ENCODE measurements at places on chromosomes 6 and 20.

GRCh38 chr20:8454137-8454712 lies 322.2 kb downstream of the PLCB1 start:
- DNase-seq, result peak; percentile 95

- DNase-seq, result no peak
Measured at GRCh38 chr20:46582648-46583047, 32.2 kb upstream of the OCSTAMP start.

DNA sequence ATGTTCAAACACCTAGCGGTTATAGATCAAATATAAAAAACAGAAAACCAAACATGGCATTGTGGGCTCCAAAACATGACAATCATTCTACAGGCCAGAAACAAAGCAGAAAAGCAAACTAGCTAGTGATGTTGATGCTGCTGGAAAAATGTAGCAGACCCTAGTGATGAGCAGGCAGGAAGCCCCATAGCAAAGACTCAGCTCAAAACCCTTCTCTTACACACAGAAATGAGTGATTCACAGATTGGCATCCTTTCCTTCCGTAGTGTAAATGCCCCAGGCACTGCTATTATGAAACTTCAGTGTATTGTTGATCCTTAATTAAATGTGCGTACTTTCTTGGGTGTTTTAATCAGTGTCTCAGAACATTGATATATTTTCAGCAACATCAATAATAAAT lies 425.1 kb downstream of the UTRN start:
- peak; percentile 90 for DNase-seq

GRCh38 chr20:46708172-46708860 lies 1.1 kb upstream of the SLC2A10 start:
- no peak for DNase-seq

- DNase-seq, result no peak
Measured at GRCh38 chr6:25617997-25618396, 34.0 kb upstream of the SCGN start.

- DNase-seq, result no peak
Measured at GRCh38 chr6:167795321-167795811, 31.3 kb upstream of the AFDN start.

DNA sequence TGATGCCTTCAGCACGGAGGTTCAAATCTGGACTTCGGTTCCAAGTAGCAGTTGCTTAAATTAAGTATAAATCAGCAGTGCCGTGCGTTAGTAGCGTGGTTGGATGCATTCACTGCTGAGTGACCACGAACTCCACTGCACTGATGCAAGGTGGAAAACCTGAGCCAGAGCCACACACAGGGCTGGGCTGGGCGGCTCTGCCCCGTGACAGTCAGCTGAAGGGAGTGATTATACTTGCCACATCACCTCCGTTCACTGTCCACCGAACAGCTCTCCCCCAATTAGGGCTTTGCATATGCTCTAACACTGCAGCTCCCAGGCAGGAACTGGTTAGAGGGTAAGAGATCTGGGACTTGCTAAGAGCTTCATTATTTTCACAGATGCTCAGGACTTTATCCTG lies 22.2 kb downstream of the PPP1R3G start:
- DNase-seq, result no peak

DNA sequence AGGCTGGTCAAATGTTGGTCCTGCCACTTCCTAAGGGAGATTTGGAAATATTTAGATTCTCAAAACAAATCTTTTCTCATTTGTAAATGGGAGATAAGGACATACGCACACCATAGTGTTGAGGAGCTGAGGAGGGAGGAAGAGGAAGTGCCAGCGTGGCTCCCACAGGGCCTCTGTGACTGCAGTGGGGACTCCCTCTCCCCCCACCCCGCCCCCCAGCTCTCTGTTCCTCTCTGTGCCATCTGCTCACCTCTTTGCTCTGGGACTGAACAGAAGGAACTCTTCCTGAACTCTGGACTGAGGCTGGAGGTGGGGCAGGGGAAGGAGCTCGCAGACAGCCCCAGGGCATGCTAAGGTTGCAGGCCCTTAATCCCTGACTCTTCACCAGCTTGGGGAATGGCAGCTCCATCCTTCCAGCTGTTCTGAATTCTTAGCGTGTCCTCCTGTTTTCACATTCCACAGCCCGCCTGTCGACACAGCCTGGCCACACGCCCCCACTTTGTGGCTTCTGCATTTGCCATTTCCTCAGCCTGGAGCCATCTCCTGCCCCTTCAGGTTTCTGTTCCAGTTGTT lies 11.4 kb downstream of the DDX27 start:
- DNase-seq, result peak; percentile 50

- DNase-seq, result no peak
Measured at GRCh38 chr20:41714030-41714429, 95.9 kb upstream of the CHD6 start.

DNA sequence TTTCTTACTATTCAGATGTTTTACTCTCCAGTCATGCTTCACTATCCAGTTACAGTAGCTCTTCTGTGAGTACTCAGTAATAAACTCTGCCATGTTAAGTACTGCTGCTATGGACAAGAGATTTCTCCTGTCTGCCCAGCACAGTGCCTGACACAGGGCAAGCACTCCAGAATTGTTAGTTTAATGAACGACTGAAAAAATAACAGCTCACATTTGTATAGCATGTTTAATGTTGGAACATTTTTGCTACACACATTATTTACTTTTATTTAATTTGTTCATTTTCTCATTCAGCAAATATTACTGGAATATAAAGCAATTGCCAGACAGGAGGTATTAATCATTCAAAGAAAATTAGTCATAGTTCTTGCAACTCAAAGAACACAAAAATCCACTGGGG lies 142.6 kb upstream of the HMGN3 start:
- peak; percentile 39 for DNase-seq

DNA sequence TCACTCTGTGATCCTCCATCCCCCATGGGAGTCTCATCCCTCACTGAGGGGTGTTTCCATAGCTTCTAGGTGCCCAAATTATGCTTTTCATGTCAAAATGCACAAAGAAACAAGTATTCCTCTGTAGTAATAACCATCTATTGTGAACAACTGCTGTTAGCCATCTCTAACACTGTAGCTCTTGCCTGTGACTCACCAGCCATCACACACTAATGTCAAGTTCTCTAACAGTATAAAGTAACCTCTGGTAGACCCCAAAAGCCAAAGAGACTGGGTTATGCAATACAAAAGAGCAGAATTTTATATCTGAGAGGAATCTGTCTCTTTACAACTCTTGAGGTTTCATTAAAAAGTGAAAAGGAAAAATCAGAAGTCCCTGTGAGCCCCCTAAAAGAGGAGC lies 25.4 kb upstream of the IYD start:
- no peak for DNase-seq

GRCh38 chr6:118917546-118918328 lies 17.2 kb downstream of the MCM9 start:
- DNase-seq, result no peak

GRCh38 chr6:166268431-166268830 lies 39.8 kb downstream of the PRR18 start:
- DNase-seq, result no peak

- peak; percentile 75 for DNase-seq
Measured at GRCh38 chr20:14235355-14235754, 102.1 kb downstream of the FLRT3 start.

DNA sequence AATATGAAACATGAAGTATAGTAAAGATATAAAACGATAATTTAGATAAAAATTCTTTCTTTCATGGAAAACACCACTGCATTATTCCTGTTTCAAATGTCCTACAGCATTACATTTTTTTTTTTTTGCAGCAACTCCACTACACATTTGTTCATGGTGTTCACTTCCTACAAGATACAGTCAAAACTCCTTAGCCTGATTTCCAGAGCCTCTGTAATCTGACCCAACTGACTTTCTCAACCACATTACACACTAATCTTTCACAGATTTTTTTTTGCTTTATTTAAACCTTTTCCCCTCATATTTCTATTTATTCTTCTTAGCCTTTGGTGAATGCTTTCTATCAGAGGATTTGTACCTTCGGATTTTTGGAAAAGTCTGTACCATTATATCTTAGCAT lies 176.5 kb upstream of the PDE7B start:
- DNase-seq, result peak; percentile 25

DNA sequence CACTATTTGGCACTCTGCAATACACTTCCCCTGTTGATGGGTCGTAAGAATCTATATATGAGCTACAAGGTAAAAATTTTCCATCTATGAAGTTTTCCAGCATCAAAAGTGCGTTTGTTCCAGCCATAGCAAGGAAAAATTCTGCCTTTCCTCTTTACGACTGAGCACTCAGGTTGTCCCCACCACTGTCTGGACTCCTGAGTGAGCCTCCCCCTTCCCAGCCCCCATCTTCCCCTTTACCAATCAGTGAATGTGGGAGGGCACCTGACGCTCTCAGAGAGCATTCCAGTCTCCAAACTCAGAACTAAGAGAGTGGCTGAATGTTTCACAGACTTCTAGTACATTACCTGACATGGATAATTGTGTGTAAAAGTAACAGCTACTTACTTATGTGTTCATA lies at the start of gene ALDH8A1:
TSS of gene ALDH8A1 (minus strand) at position 175 of the 400 bp plus-strand sequence. CDS start at position 127, 48 bp downstream.
- no peak for DNase-seq

DNA sequence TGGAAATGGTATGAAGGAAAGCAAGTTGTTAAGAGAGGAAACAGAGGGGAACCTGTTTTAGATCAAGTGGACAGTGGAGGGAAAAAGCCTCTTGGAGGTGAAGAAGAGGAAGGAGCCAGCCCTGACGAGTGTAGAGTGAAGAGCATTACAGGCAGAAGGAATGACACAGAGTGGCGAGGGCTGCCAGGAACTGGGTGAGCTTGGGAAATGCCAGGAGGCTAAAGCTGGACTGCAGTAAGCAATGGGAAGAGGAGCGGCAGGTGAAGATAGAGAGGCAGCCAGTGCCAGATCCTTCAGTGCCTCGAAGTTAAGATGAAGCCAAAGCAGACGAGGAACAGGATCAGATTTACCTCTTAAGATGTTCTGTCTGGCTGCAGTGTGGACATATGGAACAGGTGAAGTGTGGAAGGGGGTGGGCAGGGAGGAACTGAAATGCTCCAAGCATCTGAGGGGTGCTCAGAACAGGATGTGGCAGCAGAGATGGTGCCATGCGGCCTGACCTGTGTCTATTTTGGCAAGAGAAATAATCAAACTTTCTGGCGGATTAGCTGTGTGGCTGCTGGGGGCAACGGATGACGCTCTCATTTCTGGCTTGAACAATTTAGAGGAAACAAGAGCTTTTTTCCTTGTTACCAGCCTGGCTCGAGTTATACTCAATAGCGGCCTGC lies 748.4 kb downstream of the PTPRT start:
- DNase-seq, result no peak

GRCh38 chr6:170176898-170177771 lies 113.7 kb downstream of the DLL1 start:
- no peak for DNase-seq

Measured in foreskin fibroblast (primary cell).